Coronary artery (tissue), 2 donors: ENCODE measurements at places on chromosomes 2 and 18.

DNA sequence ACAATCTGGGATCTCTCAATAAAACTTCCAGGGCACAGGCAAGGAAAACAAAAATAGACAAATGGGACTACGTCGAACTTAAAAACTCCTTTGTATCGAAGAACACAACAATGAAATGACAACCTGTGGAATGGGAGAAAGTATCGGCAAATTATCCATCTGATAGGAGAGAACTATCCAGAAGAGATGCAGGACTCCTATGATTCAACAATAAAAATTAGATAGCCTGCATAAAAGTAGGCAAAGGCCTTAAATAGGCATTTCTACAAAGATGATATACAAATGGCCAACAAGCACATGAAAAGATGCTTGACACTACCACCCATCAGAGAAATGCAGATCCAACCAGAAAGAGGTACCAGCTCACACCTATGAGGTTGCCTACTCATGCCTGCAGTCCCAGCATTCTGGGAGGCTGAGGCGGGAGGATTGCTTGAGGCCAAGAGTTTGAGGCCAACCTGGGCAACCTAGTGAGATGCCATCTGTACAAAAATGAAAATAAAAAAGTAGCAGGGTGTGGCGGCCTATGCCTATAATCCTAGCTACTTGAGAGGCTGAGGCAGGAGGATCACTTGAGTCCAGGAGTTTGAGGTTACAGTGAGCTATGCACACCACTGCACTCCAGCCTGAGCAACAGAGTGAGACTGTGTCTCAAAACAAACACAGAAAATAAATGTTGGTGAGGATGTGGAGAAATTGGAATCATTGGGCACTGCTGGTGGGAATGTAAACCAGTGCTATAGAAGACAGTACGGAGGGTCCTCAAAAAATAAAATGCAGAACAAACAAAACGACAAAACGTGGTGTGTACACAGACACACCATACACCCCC is 21.6 kb downstream of the TWIST2 start:
- peak; percentile 59 for DNase-seq

- DNase-seq: no peak
Measured at GRCh38 chr2:74696829-74697228, 42.8 kb downstream of the SEMA4F start.

DNA sequence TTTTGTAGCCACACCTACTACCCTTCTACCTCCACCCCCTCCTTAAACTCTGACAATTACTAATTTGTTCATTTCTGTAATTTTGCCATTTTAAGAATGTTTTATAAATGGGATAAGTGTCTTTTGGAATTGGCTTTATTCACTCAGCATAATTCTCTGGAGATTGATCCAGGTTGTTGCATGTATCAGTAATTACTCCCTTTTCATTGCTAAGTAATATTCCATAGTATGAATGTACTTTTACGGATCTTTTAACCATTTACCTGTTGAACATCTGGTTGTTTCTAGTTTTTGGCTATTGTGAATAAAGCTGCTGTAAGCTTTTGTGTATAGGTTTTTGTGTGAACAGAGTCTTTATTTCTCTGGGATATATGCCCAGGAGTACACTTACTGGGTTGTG is 4.1 kb downstream of the GALNT1 start:
- DNase-seq: no peak

DNA sequence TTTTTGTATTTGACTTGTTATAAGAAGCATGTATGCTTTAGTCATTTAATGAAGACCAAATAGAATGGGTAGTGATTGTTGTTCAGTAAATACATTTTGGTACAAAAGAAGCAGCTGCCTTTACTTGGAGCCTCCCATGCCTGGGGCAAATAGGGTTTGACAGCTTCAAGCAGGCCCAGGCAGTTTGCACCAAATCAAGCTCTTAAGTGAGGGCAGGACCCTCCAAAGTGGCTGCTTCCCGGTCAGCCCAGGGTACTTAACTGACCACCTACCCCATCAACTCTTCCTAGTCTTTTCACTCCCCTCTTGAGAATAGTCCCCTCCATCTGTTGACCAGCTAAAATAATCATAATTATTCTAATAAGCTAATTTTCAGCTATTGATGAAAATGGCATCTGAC is 5.2 kb downstream of the MAPRE3 start:
- no peak for DNase-seq
